ENCODE measurements at places on chromosomes 4 and X. TPM values are rescaled to one million over a fixed set of nuclear protein-coding genes. Genes with fewer than 3 reads are reported as not detected.

Gene KCNIP4
- total RNA-seq = not detected

DNA sequence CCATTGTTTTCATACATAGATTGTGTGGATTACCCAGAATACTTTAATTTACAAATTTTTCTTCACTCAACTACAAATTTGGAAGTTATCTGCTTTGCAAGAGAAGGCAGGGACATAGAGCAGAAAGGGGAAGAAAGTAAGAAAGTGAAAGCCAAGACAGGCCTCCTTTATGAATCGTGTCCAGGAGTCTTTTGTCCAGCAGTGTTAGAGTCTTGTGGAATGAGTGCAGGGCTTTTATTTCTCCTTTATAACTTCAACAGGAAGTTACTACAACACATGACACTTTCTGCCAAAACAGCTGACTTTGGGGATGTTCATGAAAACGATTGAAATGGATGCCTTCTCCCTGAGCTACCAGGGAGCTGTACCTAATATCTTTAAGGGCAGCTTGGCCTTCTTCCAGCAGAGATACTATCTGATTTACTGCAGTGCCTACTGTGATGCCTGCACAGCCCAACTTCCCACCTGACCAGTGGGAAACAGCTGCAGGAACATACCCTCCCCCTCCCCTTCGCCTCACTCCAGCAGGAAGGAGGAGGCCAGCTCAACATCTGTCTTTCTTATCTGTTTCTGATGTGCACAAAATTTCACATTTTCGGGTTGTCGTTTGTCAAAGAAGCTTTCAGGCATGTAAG is 557.7 kb upstream of the SLIT2 start:
- H3K4me3 ChIP-seq = no peak overlapping the region
- no peaks in the 10 kb centered on the region for H3K27me3 ChIP-seq
- no peaks in the 10 kb centered on the region for H3K4me1 ChIP-seq
- DNase-seq = no peak

GRCh38 chr4:95358421-95358820 is 190.4 kb downstream of the UNC5C start:
- no peak overlapping the region for H3K4me3 ChIP-seq
- H3K27me3 ChIP-seq = no peaks in the 10 kb centered on the region
- no peaks in the 10 kb centered on the region for H3K36me3 ChIP-seq
- no peak for DNase-seq
- no peaks in the 10 kb centered on the region for H3K4me1 ChIP-seq
- no peak overlapping the region for H3K27ac ChIP-seq

DNA sequence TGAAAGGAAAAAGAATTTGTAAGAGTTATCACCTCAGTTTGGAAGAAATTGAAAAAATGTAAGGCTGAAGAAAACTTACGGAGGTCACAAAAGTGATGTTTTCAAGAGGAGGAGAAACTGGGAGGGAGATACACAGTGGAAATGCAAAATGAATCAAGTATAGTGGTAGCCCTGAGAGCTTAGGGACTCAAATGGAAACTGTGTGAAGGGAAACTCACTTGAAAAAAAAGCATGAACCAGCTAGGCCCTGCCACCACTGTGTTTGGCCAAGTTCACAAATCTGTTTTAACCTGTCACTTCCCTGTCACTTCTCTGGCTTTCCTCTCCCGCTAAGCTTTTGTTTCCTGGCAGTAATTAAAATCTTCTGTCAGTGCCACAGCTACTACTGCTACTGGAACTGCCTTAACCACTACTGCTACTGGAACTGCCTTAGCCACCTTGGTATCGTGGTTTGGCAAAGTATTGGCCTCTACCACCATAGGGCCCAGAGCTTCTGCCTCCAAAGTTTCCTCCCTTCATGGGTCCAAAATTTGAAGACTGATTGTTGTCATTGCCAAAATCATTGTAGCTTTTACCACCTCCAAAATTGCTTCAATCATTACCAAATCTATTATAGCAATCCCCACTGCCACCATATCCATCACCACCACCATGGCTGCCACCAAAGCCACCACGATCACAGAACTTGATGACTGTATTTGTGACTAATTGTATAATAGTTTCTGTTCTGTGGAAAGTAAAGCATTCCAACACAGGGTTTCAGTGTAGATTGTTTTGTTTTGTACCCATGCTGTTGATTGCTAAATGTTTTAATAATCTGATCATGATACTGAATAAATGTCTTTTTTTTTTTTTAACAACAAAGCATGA is 41.5 kb downstream of the SMARCA5 start:
- no peak overlapping the region for H3K4me3 ChIP-seq
- peaks cover 17% of the 10 kb centered on the region for H3K4me1 ChIP-seq
- peak overlapping the region; percentile 37 for H3K27ac ChIP-seq
- H3K27me3 ChIP-seq = no peaks in the 10 kb centered on the region

GRCh38 chrX:10597871-10598270 is 22.5 kb downstream of the MID1 start:
- no peak overlapping the region for H3K4me3 ChIP-seq
- DNase-seq = peak; percentile 53
- H3K36me3 ChIP-seq = no peaks in the 10 kb centered on the region
- H3K4me1 ChIP-seq = no peaks in the 10 kb centered on the region
- no peaks in the 10 kb centered on the region for H3K27me3 ChIP-seq

All from activated CD4-positive, alpha-beta T cell treated with anti-CD3 and anti-CD28 coated beads, Interleukin-2, amount 10 ng/mL, durations not matched to agents 24 days and 14 days (primary cell).